Stimulated activated CD4-positive, alpha-beta T cell treated with anti-CD3 and anti-CD28 coated beads, Interleukin-1b, Interleukin-23, amount 100 ng/mL, for 1 hour (primary cell): ENCODE measurements at places on chromosomes 5 and 9.
A peak's percentile ranks its signal among the peaks of the same experiment; 100 is the strongest.

DNA sequence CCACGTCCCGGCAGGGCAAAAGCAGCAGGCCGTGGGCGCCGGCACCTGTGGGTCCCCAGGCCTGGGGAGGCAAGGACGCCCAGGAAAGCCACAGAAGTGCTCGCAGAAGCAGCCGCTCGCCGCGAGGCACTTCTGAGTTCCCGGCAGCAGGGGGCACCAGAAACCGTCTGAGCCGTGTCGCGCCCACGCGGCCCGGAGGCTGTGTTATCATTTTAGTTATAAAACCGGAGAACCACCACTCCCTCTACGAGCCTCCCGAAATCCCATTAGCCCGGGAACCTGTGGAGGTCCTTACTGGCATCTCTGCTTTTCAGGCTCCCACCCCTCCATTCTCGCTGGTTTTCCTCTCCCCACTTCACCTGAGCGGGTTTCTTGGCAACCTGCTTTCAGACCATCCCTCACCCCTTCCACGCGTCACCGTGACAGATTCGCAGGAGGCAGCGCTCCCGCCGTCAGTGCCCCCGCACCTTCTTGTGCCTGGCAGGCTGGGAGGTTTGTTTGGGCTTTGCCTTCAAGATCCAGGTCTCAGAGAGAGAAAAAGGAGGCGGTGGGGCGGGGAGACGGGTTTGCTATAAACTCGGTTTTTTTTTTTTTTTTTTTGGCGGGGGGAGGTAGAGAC, 2.3 kb downstream of the GDNF start:
- DNase-seq: peak; percentile 41

GRCh38 chr5:75335952-75336614, 937 bp upstream of the HMGCR start:
- DNase-seq: no peak

- no peak for DNase-seq
Observed at GRCh38 chr9:27393054-27393846, 96.3 kb upstream of the EQTN start.

DNA sequence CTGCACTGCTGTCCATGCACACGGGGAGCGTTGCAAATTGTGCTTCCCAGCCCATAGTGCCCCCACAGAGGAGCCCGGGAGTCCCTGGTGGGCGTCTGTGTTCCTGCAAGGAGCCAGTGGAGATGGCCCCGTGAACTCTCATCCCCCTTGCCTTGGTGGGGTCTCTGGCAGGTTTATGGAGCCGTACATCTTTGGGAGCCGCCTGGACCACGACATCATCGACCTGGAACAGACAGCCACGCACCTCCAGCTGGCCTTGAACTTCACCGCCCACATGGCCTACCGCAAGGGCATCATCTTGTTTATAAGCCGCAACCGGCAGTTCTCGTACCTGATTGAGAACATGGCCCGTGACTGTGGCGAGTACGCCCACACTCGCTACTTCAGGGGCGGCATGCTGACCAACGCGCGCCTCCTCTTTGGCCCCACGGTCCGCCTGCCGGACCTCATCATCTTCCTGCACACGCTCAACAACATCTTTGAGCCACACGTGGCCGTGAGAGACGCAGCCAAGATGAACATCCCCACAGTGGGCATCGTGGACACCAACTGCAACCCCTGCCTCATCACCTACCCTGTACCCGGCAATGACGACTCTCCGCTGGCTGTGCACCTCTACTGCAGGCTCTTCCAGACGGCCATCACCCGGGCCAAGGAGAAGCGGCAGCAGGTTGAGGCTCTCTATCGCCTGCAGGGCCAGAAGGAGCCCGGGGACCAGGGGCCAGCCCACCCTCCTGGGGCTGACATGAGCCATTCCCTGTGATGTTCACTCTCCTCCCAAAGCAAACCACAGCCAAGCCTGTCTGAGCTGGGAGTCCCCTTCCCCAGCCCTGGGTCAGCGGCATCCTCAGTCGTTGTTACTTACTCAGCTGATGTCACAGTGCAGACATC, 3.1 kb downstream of the MRPS2 start:
- no peak for DNase-seq

DNA sequence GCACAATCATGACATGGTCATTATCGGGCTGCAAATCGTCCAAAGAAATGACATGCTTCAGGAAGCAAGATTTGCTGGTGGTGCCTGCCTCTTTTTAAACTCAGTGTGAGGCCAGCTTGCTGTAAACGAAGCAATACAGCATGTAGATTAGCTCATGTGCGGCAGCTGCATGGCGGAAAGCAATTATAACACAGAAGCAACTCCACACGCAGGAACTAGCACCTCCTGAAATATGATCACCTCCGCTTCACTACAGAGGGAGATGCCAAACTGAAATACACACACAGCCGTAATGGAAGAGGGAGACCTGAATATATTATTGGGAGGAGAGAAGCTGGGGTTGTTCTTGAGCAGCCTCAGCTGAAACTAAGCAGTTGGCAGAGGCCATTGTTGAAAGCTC, 312.5 kb downstream of the PSAT1 start:
- no peak for DNase-seq

GRCh38 chr5:140112685-140113179, 1.2 kb upstream of the PURA start:
- no peak for DNase-seq
